Putamen (tissue), 1 donor: ENCODE measurements at places on chromosomes 12 and 14.
A peak's percentile ranks its signal among the peaks of the same experiment; 100 is the strongest.

DNA sequence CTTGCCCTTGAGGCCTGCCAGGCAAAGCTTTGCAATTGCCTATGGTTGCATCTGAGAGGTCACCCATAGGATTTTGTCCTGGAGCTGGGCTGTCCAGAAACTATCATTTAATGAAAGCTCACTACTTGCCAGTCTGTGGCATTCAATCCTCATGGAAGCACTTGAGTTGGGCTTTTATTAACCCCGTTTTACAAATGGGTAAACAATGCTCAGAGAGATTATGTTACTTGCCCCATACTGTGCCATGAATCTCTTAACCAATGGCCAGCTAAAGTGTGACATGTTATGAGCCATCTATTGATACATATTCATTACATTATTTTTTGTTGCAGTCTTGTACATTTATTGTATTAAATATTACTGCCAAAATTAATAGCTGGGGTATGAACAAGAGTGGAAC is 35.9 kb downstream of the PDZRN4 start:
- DNase-seq, result no peak

GRCh38 chr14:70642303-70643235 is 853 bp downstream of the TTC9 start:
- no peak for DNase-seq

GRCh38 chr12:130764073-130764472 is 48.0 kb upstream of the RIMBP2 start:
- no peak for DNase-seq

GRCh38 chr12:38662829-38663228 is 242.6 kb downstream of the CPNE8 start:
- DNase-seq, result no peak

DNA sequence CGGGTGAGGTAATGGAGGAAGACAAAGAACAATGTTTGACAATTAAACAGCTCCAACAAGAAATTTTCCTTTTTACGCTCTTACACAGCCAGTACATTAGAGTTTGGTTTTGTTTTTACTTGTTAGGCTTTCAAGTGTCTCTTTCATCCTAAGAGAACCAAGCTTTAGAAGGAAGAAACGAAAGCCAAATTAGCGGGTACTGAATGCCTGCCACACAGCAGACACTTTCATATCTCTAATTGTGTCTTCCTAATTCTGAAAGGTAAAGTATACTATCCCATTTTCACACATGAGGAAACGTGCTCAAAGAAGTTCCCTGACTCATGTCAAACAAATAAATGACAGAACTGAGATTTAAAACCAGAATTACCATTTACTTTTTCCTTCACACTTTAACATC is 65.0 kb downstream of the CDK17 start:
- no peak for DNase-seq

DNA sequence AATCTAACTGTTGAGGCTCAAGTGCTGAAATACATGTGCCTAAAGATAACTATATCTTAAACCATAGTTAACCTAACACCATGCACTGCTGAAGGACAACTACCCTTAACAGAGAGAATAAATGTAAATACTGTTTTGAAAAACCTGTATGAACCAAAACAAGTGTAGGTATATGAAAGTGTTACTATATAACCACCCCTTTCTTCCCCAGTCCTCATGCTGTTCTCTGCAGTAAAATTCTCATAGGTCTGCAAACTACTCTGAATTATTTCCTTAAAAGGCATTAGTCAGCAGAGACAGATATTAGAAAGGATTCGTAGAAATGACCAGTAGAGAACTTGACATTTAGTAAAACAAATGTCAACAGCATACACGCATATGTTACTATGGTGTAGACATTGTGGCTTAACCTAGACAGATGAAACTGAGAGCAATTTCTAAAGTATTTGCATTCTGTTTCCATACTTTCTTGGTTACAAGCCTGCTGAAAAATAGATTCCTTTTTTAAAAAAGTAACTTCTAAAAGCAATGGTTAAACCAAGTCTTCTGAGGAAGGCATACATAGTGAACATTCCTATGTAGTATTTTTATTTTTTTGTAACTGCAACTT is 13.9 kb downstream of the CSRP2 start:
- no peak for DNase-seq

- DNase-seq, result no peak
Observed at GRCh38 chr12:66152732-66153131, 17.1 kb downstream of the TMBIM4 start.

GRCh38 chr14:101313268-101313667 is 248.0 kb upstream of the DIO3 start:
- no peak for DNase-seq

DNA sequence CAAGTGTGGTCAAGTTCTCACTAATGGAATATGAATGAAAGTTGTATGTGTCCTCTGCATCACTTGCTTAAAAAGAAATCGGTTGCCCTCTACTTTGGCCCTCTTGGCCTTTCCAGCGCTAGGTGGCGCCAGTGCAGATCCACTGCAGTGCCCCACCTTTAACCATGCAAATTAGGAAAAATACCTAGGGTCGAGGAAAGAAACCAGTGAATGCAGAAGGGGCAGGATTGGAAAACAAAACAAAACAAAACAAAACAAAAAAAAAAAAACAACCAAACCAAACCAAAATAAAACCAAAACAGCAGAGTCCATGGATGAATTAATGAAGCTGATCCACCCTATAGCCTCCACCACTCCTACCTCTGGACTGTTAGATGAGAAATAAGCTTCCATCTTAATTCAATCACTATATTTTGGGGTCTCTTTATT is 12.9 kb upstream of the NEMF start:
- DNase-seq, result peak; percentile 56

DNA sequence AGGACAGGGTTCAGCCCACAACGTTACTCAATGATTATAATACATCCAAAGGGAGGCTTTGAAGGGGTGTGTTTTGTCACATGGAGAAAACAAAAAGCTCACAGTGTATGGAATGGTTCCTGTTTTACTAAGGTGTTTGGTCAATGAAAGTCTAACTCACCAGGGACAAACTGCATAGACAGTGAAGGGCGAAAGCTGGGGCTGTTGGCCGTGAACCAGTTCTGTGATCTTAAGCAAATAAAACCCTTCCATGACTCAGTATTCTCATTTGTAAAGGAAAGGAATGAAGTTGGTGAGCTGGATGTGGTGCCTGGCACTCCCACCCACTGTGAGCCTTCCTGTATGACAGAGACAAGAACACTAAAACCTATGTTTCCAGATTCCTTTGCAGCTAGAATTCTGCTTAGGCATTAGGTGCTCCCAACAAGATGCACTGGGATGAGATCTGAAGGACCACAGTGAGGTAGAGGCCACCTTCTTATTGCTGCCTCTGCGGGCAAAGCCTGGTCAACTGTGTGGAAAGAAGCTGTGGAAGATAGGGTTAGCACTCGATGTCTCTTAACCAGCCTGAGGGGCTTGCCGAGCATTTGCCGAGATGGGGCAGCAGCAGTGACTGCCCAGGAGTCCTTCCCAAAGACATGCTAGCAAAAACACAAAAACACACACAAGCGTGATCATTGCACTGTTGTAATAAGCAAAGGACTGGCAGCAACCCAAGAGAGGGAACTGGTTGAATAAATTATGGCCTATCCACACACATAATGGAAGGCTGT is 48.5 kb downstream of the VCPKMT start:
- no peak for DNase-seq

- DNase-seq, result no peak
Observed at GRCh38 chr14:90193925-90194324, 62.4 kb upstream of the PSMC1 start.

DNA sequence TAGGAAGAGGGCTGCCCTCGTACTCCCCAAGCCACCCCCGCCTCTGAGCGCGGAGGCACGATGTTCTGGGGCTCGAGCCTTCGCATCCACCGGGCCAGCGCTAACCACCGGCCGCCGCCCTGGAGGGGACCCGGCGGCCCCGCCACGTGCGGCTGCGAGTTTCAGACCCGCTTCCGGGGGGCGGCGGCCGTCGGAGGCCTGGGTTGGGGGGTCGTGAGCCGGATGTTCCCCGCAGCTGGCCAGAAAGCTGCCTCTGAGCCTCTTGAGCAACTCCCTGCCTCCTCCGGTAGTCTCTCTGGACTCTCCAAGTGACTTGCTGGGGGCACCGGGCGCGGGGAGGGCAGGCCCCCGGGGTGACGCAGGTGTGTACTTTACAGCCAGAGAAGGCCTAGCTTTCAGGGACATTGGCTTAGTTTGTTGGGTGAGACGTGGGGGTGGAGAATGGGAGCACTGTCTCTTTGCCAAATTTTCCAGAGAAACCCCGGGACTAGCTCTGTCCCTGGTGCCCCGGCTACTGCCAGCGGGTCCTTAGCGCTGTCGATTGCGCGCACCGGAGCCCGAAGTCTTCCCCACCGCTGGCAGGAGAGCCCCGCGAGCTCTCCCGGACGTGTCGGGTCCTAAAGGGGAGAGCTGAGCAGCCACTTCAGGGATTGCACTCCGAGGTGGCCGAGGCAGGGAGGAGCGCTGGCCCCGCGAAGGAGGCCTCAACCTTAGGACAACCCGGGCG is 15.6 kb downstream of the OTX2 start:
- DNase-seq, result no peak

- no peak for DNase-seq
Observed at GRCh38 chr12:25886396-25886795, 72.1 kb upstream of the RASSF8 start.

DNA sequence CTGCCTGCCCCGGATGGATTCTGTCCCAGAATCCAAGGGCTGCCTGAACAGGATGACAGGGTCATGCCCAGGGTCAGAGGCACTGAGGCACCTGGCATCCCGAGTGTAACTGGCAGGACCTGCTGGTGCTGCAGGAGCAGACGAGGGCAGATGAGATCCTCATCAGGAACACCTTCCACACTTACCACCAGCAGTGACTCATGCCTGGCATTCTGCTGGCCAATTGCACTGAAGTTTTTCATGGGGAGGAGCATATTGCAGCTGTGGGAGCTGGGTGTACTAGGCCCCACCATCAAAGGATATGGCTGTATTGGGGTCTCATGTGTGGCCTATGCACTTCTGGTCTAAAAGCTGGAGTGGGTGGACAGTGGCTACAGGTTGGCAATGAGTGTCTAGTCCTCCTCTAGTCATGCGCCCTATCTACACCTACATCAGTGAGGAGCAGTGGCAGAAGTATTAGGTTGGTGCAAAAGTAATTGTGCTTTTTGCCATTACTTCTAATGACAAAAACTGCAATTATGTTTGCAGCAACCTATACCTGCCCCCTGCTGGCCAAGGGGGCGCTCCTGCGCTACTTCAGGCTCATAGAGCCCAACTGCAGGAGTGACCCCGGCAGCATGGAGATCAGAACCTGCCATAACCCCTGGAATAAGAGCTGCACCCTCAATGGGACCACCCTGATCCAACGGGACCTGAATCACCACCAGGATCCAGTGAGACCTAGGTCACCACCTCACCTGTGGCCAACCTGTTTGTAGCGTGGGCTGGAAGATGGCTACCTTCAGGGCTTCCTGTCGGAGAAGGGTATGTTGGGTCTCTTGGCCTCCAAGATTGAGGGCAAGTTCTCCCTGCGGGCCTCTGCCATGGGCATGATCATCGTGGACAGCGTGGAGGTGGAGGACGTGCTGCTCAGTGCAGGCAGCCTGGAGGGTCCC is 8.0 kb upstream of the C12orf42 start:
- no peak for DNase-seq

DNA sequence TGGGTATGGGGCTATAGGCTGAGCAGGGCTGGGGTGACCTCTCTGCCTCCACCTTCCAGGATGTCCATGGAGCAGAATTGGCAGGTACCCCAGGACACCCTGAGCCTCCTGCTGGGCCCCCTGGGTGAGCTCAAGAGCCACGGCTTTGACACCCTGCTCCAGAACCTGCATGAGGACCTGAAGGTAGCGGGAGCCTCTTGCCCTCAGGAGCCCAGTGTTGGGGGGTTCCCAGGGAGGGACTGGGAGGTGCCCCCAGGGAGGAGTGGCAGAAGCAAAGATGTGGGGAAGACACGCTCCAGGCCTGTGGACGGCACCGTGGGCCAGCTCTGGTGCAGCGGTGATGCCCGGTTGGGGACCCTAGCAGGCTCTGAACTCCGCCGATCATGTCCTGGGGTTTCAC is 8.3 kb downstream of the TNFAIP2 start:
- no peak for DNase-seq

DNA sequence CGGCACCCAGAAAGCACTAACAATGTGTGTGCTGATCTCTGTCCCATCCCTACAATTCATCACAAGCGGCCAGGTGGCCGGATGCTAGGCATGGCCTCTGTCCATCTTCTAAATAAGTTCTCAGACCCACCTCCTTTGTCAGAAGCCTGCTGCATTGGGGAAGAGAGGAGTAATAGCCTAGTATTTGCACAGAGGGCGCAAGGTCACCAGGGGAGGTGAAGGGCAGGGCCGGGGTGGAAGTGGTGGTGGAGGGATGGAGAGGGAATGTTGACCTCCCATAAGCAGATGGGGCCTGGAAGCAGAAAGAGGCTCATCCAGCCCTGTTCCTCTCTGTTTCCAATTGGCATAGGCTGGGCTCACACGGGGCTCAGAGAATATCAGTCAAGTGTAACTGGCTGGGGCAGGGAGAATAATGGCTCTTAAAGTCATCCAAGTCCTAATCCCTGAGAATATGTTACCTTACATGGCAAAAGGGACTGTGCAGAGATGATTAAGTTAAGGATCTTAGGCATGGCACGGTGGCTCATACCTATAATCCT is 6.9 kb downstream of the RILPL1 start:
- DNase-seq, result no peak

GRCh38 chr12:95633049-95633731 is 81.9 kb upstream of the USP44 start:
- DNase-seq, result no peak
